Stimulated activated CD8-positive, alpha-beta memory T cell treated with anti-CD3 and anti-CD28 coated beads, Interleukin-4, amount 100 ng/mL, for 24 hours (primary cell): ENCODE measurements at places on chromosomes 7 and 10.

DNA sequence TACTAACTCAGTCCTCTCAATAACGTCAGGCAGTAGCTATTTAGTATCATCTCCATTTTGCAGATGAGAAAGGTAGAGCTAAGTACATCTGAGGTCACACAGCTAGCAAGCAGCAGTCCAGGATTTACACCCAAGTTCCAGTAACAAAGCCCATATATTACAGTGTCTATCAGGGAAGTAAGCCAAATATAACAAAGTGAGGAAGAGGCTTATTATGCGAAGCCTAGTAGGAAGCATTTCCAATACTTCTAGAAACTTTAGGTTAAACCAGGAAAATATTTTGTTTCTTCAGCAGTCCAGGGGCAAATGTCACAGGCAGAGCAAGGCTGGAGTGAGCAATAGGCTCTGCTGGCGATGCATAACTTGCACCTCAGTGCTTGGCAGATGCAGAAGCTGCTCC is 53.9 kb downstream of the NOC3L start:
- DNase-seq, result no peak

DNA sequence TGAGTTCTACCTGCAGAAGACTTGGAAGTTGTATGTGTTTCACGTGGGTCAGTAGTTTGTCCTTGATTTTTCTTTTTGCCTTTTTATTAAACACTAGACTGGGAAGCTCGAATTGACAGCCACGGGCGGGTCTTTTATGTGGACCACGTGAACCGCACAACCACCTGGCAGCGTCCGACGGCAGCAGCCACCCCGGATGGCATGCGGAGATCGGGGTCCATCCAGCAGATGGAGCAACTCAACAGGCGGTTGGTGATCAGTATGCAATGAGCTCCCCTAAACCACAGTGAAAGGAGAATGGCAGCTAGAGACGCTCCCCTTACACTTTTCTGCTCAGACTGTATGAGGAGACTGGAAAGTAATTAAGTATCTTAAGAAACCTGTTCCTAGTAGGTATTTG is 126.7 kb upstream of the STK17A start:
- no peak for DNase-seq

DNA sequence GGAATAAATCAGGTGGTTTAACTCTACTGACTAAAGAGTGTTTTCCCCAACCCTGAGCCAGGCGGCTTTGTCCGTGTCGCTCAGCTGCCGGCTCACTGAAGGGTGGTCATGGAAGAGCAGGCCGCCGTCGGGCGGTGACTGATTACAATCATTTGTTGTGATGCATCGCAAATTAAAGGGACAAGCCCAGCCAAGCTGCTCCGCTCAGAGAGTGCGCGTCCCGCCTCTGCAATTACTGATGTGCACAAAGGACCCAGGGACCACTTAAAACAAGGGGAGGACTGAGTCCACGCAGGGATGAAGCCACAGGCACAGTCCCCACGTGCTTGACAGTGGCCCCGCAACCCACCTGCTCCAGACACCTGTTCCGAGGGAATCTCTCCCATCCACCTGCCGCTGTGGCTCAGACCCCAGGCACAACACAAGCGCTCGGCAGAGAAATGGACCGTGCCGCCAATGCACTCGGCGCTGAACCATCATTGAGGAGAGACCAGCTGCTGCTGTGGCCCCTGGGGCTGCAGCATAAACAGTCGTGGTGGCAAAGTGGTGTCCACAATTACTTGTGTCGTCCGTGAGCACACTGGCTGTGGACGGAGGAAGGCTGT is 526.5 kb downstream of the PTPRN2 start:
- DNase-seq, result no peak

DNA sequence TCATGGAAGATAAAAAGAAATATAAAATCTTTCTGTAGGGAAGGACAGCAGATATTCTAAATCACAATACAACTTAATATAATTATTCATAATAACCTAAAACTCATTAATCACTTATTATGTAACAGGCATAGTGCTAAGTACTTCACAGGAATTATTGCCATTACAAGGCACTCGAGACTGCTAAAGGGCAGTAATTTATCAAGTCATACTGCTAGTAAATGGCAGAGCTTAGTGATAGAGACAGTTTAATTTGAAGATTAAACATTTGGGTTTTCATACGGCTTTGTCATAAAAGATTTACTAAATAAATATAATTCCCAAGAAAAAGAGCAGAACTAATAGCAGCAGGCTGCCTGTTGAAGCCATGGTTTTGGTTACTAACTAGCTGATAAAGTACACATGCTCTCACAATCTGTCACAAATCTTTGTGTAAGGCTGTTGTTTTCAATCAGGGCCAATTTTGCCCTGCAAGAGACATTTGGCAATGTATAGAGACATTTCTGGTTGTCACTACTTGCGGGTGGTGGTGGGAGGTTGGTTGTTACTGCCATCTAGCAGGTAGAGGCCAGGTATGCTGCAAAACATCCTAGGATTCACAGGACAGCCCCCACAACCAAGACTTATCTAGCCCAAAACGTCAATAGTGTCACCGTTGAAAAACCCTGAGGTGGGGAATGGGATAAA is 233.3 kb upstream of the CACNA2D1 start:
- no peak for DNase-seq

GRCh38 chr7:25240340-25240739 is 12.1 kb upstream of the NPVF start:
- DNase-seq, result no peak

DNA sequence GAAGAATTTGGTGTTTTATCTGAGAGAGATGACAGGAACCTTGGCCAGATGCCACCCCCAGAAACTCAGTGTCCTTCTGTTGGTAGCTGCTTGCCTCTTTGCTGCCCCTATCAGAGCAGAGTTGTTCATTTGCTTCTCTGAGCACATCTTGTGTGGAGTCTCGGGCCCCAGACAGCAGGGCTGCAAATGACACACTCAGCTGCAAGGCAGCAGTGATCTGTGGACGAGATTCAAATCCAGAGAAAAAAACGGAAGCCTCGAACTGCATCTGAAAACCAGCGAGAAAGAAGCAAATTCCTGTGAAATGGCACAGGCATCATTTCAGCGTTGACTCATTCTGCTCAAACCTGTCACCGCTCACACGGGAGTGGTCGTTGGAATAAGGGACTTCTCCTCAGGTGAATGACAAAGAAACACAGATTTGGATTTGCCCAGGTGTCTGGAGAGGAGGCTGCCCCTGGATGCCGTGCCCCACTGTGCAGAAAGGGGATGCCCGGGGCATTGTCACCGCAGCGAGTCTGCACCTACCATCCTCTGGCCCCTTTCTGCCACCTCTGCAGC is 144.7 kb downstream of the PFKFB3 start:
- DNase-seq, result peak; percentile 36

DNA sequence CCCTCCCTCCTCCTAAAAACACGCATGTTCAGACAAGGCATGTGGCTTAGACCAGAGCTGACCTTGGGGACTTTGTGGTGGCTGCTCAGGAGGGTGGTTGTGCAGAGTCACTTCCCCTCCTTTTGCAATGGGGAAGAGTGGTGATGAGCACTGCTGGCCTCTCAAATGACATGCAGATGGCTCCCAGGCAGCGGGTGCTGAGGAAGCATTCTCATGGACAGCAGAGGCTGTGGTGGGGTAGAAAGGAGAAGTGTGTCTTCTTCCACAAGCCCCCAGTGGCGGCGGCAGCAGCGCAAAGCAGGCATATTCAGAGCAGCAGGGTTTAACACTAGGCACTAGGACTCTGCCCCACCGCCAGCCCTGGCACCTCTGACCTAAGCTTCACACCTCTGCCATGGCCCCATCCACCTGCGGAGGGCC is 105.9 kb upstream of the ANLN start:
- no peak for DNase-seq

DNA sequence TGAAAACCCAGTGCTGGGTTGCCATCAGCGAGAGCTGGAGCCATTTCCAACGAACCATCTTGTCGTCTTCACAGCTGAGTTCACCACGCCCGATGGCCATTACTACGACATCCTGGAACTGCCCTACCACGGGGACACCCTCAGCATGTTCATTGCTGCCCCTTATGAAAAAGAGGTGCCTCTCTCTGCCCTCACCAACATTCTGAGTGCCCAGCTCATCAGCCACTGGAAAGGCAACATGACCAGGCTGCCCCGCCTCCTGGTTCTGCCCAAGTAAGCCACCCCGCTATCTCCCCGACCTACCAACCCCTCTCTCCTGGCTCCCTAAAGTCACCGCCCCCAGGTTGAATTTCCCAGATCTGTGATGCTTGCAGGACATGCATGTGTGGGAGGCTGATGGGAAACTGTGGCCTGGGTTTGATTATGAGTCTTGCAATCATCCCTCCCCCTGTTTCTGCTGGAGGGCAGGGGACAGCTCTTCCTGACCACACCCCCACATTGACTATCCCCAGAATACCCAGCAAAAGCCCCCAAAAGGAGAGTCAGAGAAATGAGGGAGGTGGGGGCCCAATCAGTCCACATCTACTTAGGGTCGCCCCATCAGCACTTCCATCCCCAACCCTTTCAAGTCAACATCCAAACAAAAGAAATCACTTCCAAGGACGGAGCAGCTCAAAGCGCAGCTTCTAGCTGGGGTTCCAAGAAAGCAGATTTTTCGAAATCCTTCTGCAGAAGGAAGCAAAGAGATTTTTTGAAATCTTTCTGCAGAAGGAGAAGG is 6.9 kb downstream of the SERPINE1 start:
- DNase-seq, result no peak

- DNase-seq, result no peak
Measured at GRCh38 chr7:69820479-69821192, 222.4 kb downstream of the AUTS2 start.

- no peak for DNase-seq
Measured at GRCh38 chr7:9200626-9201025, 767.2 kb downstream of the NXPH1 start.

- DNase-seq, result no peak
Measured at GRCh38 chr7:18177815-18178660, 150.4 kb upstream of the PRPS1L1 start.

DNA sequence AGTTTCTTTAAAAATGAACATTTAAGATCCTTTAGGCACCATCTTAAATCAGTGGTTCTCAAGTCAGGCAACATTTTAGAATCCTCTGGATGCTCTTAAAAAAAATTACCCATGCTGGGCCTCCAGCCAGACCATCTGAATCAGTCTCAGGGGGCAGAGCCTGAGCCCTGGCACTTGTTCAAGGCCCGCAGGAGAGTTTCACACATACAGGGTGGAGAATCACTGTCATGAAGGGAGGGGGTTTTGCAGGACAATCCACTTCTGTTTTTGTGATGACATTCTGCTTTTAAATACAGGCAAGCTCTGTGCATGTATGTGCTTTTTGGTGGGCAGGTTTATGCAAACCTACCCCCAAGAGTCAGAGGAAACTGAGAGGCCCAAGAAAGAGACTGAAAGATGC is 268.6 kb downstream of the SEC23IP start:
- no peak for DNase-seq

DNA sequence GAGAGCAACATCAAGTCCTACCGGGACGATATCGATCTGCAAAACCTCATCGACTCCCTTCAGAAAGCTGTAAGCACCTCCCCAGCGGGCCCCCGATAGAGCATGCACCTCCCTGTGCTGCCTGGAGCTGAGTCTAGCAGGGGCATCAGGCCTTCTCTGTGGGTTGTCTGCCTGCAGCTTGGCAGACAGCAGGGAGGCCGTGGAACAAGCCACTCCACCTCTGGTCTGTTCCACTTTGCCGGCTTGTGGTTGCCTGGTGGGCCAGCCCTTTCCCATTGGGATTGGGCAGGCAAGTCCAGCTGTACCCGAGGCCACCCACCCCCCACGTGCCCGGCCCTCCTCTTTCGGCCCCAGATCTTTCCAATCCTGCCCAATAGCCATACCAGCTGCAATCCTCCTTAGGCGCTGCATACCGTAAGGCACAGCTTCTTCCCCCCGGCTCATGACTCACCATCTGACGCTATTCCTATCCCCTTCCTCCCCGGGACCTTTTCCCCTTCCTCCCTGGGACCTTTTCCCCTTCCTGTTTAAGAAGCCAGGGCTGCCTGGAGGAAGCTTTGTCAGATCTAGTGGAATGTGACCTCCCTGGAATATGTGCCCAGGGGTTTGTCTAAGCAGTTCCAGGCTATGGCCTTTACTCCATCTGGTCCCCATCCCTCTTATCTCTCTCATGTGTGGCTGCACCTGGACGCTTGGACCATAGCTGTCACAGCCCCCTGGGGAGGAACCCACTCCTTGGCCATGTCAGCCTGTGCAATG is 28.1 kb upstream of the SH2D4B start:
- DNase-seq, result no peak
